ENCODE measurements at places on chromosomes 6 and 20. TPM values are rescaled to one million over a fixed set of nuclear protein-coding genes. Genes with fewer than 3 reads are reported as not detected.

DNA sequence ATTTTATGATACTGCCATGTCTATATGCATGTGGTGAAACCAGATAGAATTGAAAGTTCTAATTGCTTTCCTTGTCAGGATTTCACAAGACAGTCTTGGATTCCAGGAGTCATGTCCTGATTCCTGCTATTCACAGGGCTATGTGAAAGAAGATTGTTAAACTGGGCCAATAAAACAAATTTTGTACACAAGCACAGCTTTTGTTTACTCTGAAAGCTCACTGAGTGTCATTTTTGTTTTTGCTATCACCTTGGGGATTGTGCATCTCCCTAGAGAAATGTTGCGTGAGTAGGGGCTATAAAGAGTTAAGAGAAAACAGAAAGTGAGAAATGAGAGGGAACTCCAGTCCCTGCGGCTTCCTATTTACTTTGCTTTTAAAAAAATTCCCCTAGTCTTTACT lies 627.5 kb downstream of the PKHD1 start:
- H3K4me1 ChIP-seq: no peaks in the 10 kb centered on the region
- H3K4me3 ChIP-seq: no peak overlapping the region
- H3K27ac ChIP-seq: no peak overlapping the region
- peaks cover 3% of the 10 kb centered on the region for H3K27me3 ChIP-seq
- no peaks in the 10 kb centered on the region for H3K36me3 ChIP-seq

GRCh38 chr20:9185511-9185910 lies 116.6 kb downstream of the PLCB4 start:
- DNase-seq: no peak
- no peak overlapping the region for H3K4me3 ChIP-seq
- H3K27ac ChIP-seq: no peak overlapping the region
- H3K36me3 ChIP-seq: no peaks in the 10 kb centered on the region

DNA sequence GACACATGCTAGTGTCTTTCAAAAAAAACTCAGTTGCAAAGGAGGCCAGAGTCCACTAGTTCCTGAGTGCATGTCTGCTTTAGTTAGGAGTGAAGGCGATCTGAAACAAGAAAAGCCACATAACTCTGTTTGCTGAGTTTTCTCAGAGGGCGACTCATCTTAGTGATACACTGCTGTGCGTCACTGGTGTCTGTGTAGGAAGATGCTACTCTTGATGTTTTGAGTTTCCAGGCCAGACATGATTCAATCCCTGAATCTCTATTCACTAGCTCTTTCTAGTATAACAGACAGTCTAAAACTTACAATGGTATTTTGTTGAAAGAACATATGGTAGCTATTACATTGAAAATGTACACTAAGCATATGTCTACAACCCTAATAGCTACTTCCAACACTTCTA lies 60.9 kb downstream of the GFRAL start:
- H3K27ac ChIP-seq: no peak overlapping the region
- H3K4me1 ChIP-seq: no peaks in the 10 kb centered on the region
- no peaks in the 10 kb centered on the region for H3K27me3 ChIP-seq
- no peak for DNase-seq
- no peaks in the 10 kb centered on the region for H3K36me3 ChIP-seq

- H3K27me3 ChIP-seq: no peaks in the 10 kb centered on the region
- H3K27ac ChIP-seq: no peak overlapping the region
- no peaks in the 10 kb centered on the region for H3K36me3 ChIP-seq
- no peak overlapping the region for H3K4me3 ChIP-seq
- no peaks in the 10 kb centered on the region for H3K4me1 ChIP-seq
Observed at GRCh38 chr6:98056955-98057354, 773.9 kb upstream of the MMS22L start.

- H3K27me3 ChIP-seq: no peaks in the 10 kb centered on the region
- H3K36me3 ChIP-seq: peaks cover 58% of the 10 kb centered on the region
- H3K4me3 ChIP-seq: peak overlapping the region; percentile 65
- peaks cover 80% of the 10 kb centered on the region for H3K4me1 ChIP-seq
Observed at GRCh38 chr6:11224252-11224965, 8.1 kb downstream of the NEDD9 start.

GRCh38 chr6:4670290-4670689 lies 105.9 kb upstream of the CDYL start:
- H3K27me3 ChIP-seq: peaks cover 3% of the 10 kb centered on the region
- DNase-seq: no peak
- H3K4me1 ChIP-seq: no peaks in the 10 kb centered on the region
- no peak overlapping the region for H3K4me3 ChIP-seq
- H3K27ac ChIP-seq: no peak overlapping the region

- H3K36me3 ChIP-seq: no peaks in the 10 kb centered on the region
- peaks cover 23% of the 10 kb centered on the region for H3K27me3 ChIP-seq
- no peak overlapping the region for H3K27ac ChIP-seq
- no peak for DNase-seq
Observed at GRCh38 chr6:40599555-40599954, 12.4 kb upstream of the LRFN2 start.

GRCh38 chr6:163735076-163735475 lies 320.6 kb downstream of the QKI start:
- no peaks in the 10 kb centered on the region for H3K4me1 ChIP-seq
- DNase-seq: no peak

GRCh38 chr6:49551866-49552129 lies 1.3 kb downstream of the C6orf141 start:
- peaks cover 28% of the 10 kb centered on the region for H3K4me1 ChIP-seq
- no peak for DNase-seq
- H3K27ac ChIP-seq: no peak overlapping the region
- no peaks in the 10 kb centered on the region for H3K36me3 ChIP-seq
- H3K4me3 ChIP-seq: peak overlapping the region; percentile 83
- peaks cover 35% of the 10 kb centered on the region for H3K27me3 ChIP-seq

GRCh38 chr20:44123251-44123650 lies 63.7 kb downstream of the JPH2 start:
- H3K36me3 ChIP-seq: no peaks in the 10 kb centered on the region
- no peak overlapping the region for H3K27ac ChIP-seq
- H3K4me3 ChIP-seq: no peak overlapping the region
- DNase-seq: no peak
- peaks cover 17% of the 10 kb centered on the region for H3K27me3 ChIP-seq

- H3K27me3 ChIP-seq: no peaks in the 10 kb centered on the region
- H3K4me3 ChIP-seq: no peak overlapping the region
- no peaks in the 10 kb centered on the region for H3K4me1 ChIP-seq
- no peak overlapping the region for H3K27ac ChIP-seq
- DNase-seq: no peak
Observed at GRCh38 chr20:25017257-25017803, 24.8 kb upstream of the APMAP start.

- H3K36me3 ChIP-seq: no peaks in the 10 kb centered on the region
- no peak for DNase-seq
- H3K27ac ChIP-seq: no peak overlapping the region
- no peaks in the 10 kb centered on the region for H3K4me1 ChIP-seq
- H3K27me3 ChIP-seq: peaks cover 2% of the 10 kb centered on the region
Observed at GRCh38 chr6:152815230-152815872, 64.8 kb downstream of the VIP start.

DNA sequence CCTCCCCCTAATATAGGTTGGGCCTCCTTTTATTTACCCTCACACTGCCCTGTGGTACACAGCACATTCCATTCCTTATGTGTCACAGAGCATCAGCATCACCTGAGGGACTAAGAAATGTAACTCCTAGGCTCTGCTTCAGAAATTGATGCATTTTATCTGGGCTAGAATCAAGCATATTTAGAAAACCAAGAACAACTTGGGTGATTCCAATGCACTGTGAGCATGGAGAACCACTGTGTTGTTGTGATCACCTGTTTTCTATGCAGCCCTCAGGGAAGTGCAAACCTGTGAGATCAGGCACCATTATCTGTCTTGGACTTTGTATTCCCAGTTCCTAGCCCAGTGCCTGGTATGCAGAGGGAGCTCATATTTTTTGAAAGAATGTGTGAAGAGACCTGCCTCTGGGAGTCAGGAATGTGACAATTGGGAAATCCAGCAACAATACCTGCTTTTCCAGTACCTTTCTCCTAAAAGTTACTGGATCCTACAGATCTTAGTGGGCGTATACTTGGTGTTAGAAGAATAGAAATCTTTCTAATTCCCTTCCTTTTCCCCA lies 7.0 kb downstream of the KAT14 start:
- H3K27ac ChIP-seq: no peak overlapping the region
- no peaks in the 10 kb centered on the region for H3K27me3 ChIP-seq
- no peak overlapping the region for H3K4me3 ChIP-seq
- H3K4me1 ChIP-seq: peaks cover 14% of the 10 kb centered on the region

DNA sequence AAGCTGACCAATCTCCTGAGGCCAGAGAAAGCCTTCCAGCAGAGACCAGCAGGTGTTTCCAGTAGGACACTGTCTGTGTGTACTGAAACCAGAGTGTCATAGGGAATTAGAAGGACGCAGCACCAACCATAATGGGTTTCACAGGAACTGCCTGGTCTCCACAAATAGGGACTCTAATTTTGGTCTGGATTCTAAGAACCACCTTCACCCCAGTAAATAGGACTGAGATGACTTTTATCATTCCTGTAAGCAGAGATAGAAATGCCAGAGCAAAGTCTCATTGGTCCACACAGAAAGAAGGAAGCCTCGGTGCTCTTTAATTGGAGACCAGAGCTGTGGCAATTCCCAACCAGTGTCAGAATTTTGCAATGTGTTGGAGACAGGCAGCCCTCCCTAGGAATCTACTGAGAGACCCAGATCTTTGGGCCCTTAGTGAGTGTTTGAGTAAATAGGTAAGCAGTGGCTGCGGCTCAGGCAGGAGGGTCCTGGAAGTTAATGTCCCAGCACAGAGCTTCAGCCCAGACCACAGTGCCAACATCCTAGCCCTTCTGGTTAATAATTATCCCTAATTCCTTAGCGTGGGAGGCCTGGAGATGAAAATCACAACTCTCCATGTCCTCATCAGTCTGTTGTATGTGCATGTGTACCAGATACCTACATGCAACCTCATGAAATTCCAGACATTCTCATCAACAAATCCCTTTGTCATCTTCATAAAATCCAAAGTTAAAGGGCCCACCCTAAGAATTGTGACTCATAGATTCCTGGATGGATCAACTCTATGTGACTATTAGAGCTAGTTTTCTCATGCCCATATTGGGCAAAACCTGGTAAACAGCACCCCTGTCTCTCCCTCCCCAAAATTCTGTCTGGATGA lies 81.2 kb downstream of the UNC5CL start:
- peaks cover 18% of the 10 kb centered on the region for H3K4me1 ChIP-seq
- DNase-seq: no peak
- peaks cover 9% of the 10 kb centered on the region for H3K27me3 ChIP-seq
- H3K27ac ChIP-seq: no peak overlapping the region
- no peak overlapping the region for H3K4me3 ChIP-seq

DNA sequence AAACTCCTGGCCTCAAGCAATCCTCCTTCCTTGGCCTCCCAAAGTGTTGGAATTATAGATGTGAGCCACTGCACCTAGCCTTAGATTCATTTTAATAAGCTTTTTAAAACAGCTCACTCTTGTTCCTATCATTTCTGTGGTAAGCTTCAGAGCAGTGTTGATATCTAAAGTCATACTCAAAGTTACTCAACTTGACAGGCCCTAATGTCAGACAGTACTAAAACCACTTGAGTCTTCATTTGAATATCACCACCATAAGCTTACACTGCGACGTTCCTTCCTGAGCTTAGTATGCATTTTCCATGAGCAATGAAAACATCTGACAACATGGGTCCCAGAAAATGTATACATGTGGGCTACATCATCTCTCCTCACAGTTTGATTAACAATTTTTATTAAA lies 6.0 kb downstream of the FUCA2 start:
- peaks cover 29% of the 10 kb centered on the region for H3K36me3 ChIP-seq
- H3K4me1 ChIP-seq: peaks cover 28% of the 10 kb centered on the region
- no peak for DNase-seq

Gene GID8
- total RNA-seq: 52.5 TPM

Gene PAK5
- not detected for total RNA-seq

Gene BPIFA1
- total RNA-seq: not detected

Gene HCK
- total RNA-seq: 0.22 TPM

Gene WFDC12
- not detected for total RNA-seq

Gene CLIC1
- 398 TPM for total RNA-seq

Gene SYCP2L
- total RNA-seq: not detected

Gene PSMB9
- total RNA-seq: 253 TPM

Gene HLA-DPB1
- total RNA-seq: 12.3 TPM

Gene CALHM4
- total RNA-seq: not detected

Measured in activated T-helper 1 cell treated with anti-CD3 and anti-CD28 coated beads, Interleukin-12 subunit alpha, Interleukin-12 subunit beta, Interleukin-2, Interleukin-4 antibody, amounts not matched to agents 30 ng/mL and 10 ng/mL and 1 ng/mL, durations not matched to agents 14 hours and 24 hours and 36 hours (primary cell).